ENCODE measurements at places on chromosomes 6 and 20.
A peak's percentile ranks its signal among the peaks of the same experiment; 100 is the strongest.

DNA sequence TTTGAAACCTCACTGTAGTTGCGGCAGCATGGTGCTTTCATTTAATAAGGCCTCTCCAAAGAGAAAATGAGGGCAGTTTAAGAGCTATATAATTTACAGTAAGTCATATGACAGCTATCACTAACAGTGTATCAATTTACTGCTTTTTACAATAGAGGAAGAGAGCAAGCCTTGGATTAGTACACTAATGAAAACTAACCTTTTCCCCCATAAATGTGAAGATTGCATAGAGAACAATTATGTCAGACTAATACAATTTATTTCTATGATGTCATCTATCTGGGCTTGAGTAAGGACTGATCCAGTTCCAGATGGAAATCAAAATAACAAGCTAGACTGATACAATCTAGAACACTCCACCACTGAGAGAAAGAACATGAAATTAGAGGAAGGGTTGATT is 78.1 kb upstream of the FAM83B start:
- no peak for DNase-seq

- DNase-seq = no peak
Observed at GRCh38 chr20:39107741-39108140, 145.6 kb downstream of the DHX35 start.

DNA sequence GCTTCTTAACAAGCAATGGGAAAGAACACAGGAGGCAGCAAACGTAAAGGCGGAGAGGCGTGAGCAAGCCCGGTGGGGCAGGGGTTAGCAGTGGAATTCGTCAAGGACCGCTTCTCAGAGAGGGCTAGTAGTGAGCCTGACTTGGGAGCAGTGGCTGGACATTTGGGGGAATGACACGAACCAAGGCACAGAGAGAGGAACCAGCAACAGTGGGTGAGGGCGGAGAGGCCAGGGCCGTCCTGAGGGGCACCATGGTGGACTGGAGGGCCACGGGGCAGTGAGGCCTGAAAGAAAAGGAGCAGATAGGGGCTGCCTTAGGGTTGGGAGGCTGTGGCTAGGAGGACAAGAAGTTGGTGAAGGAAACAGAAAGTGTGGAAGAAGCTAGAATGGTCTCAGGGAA is 12.1 kb upstream of the ARID1B start:
- no peak for DNase-seq

DNA sequence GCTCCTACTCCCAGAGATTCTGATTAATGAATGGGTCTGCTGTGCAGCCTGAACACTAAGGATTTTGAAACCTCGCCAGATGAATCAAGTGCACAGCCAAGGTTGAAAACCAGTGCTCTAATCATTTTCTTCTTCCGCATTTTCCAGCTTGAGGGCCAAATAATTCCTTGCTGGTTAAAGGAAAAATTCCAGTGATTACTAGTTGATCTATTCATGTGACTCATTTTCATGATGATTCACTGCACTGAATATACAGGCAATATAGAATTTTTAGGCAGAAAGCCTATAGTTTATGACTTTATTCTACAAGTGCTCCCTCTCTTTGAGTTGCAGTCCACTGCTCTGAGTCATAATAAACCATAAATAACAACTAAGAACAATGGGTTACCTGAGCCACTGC is 80.6 kb upstream of the PROKR2 start:
- DNase-seq = no peak

DNA sequence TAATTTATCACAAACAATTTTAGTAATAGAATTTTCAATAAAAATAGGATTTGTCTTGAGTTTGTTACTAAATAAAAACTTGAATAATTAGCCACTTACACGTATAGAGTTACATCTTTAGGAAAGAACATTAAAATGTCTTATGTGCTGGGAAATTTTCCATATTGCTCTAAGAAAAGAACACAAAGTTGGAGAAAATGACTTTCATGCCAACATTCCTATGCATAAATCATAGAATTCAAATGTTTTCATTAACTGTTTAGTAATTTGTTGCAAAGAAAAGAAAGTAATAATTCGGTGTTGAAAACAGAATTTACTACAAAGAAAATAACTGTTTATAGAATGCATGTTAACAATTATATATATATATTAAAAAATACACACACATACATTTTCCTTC is 4.7 kb upstream of the TBC1D32 start:
- DNase-seq = no peak

DNA sequence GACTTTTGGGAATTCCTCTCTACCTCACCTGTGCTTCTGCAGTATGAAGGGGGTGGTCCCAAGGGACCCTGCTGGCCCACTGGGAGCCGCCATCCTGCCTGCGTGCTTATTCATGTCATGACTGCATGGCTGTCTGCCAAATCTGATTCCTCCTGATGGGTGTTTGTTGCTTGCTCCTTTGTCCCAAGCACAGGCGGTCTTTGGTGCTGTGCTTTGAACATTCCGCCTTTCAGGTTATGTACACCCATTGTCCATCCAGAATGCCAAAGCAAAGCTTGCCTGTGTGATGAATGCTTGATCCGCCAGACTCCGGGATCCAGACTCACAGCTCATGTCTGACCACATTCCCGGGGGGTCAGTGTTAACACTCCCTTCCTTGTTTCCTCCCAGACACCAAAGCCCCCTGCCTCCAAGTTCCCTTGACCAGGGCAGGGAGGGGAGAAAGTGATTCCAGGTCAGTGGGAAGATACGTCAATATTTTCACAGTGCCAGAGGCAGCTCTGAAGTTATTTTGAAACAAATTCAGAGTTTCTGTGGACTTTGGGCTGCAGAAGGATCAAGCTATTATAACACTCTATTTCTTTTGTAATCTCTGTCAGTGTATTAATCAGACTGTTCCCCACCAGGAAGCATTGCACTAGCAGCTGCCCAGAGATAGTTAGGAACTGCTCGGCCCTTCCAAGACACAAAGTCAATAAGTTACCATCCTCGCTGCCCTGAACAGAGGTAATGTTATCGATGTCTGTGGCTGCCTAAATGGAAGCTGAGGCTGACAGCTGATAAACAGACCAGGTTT is 9.5 kb downstream of the DAAM2 start:
- no peak for DNase-seq

DNA sequence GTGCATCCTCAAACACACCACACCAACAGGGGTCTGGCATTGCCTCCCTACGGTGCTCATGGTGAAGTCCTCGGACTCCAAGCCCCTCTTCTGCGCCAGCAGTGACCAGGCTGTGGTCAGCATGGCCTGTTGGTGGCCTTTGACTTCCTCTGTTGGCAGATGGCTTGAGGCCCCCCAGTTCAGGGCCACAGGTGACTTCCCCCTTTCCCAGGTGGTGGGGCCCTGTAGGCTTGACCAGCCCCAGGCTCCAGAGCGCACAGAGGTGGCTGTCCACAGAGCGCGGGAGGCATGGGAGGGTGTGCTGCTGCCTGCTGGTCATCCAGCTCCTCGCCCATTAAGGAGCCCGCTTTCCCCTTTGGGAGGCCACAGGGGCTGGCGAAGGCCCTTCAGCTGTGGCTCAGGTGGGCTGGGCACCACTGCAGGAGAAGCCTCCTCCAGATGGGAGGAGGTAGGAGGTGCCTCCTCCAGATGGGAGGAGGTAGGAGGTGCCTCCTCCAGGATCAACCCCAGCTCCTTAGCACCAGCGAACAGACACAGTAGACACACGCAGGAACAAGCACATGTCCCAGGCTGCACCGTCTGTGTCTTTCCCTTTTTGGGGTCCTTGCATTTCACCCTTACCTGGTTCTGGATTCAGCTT is 52.1 kb upstream of the BHLHE23 start:
- no peak for DNase-seq

DNA sequence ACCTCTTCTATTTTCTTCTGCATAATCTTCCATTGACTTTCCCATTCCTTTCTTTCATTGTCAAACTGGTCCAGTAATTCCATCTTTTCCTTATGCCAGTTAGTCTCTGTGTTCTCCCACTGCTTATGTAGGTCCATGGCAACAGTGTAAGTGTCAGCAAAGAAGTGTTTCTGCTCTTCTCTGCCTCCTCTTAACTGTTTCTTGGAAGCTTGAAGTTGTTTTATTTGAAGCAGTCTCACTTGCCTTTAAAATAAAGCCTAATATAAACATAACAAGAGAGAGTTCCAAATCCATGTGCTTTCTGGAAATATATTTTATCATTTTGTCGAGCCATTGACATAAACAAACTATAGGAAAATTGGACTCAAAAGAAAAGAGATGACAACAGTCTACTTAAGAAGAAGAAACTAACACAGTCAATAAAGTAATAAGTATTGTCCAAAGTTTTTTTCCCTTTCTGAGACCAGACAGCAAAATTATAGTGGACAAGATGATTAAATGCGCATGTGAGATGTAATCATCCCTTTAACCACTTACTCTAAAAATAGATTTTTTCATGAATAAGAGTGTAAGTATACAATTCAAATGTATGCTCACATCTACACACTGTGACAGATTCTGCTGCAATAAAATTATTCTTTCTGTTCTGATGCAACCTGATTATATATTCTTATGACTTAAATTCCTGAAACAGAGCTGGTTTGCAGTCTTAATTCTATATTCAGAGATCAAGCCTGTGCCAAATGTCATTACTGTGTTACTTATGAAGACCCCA is 5.2 kb downstream of the KIAA0408 start:
- DNase-seq = no peak

DNA sequence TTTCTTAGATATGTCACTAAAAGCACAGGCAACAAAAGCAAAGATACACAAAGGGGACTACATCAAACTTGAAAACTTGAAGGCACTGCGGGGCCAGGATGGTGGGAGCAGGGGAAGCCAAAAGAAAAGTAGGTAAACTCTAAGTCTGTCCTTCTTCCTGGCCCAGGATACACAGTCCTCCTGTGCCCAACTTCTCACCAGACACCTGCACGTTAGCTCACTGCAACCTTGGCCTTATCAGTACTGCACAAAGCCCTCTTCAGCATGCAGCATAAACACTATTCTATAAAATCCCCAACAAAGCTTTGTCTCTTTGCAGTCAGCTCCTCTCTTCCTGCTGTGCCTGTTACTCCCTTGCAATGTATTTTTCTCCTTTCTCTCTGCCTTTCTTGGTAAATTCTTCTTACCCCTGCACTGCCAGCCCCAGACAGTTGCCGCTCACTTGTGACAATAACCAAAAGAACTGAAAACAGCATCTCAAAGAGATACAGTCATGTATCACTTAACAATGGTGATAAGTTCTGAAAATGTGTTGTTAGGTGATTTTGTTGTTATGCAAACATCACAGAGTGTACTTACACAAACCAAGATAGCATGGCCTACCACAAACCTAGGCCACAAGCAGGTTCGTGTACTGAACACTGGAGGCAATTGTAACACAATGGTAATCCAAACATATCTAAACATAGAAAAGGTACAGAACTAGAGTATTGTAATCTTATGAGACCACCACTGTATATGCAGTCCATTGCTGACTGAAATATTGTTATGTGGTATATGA is 51.2 kb downstream of the NINL start:
- DNase-seq = peak; percentile 42

DNA sequence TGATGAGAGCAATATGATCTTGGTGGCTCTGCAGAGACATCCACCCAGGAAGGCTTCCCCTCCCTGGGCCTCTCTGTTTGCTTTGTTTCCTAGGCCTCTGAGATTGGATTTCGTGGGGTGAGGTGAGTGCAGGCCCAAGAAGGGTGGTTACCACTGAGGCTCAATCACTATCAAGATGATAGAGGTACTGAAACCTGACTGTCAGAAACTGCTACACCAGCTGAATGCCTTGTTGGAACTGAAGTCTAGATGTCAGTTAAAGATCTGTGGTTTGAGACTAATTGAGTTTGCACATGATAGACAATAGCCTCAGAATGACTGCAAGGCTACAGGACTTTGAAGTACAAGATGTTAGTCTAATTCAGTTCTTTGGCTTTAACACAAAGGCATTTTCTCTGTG is 15.2 kb downstream of the VNN1 start:
- no peak for DNase-seq

DNA sequence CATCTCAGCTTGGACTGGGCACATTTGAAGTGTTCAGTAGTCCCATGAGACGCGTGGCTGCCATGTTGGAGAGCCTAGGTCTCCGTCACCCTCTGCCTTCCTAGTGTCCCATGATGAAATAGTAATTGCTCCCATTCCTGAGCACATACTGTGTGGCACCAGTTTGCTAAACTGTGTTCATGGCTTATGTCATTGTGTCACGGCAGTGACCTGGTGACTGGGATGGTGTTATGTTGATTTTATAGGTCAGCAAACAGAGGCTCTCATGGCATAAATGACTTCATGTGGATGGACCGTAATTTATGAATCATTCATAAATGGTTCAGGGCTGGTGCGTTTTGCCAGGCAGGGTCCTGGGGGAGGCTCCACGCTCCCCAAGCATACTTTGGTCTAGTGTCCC is 3.8 kb downstream of the BCAS4 start:
- no peak for DNase-seq

- DNase-seq = no peak
Observed at GRCh38 chr6:108574457-108575141, 13.9 kb downstream of the FOXO3 start.

GRCh38 chr6:110951986-110952794 is 6.3 kb upstream of the GTF3C6 start:
- no peak for DNase-seq

- DNase-seq = no peak
Observed at GRCh38 chr6:156618600-156619205, 158.5 kb upstream of the ARID1B start.

DNA sequence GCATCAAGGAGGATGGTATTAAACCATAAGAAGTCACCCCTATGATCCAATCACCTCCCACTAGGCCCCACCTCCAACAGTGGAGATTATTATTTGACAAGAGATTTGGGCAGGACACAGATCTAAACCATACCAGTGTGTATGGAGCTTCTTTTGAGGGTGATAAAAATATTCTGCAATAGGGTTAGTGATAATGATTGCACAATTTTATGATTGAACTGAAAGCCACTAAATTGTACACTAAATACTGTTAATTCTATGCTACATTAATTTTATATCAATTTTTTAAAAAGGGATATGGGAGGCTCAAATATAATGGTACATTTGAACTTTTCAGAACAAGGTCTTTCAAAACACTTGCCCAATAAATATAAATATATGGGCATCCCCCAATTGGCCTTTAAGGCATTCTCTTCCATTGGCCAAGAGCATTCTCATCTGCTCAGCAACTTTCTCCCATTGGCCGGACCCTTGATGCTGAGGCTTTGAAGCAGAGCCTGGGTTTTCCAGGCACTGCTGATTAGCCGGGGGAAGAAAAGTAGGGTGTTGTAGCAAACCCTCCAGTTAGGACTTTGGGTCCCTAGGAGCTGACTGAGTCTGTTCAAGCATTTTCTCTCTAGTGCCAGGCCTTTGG is 209.9 kb downstream of the LRFN2 start:
- no peak for DNase-seq

GRCh38 chr6:12369781-12370262 is 79.7 kb downstream of the EDN1 start:
- no peak for DNase-seq

- no peak for DNase-seq
Observed at GRCh38 chr6:77548190-77548589, 84.9 kb upstream of the HTR1B start.

GRCh38 chr6:56890683-56891429 is 64.1 kb upstream of the BEND6 start:
- DNase-seq = no peak

DNA sequence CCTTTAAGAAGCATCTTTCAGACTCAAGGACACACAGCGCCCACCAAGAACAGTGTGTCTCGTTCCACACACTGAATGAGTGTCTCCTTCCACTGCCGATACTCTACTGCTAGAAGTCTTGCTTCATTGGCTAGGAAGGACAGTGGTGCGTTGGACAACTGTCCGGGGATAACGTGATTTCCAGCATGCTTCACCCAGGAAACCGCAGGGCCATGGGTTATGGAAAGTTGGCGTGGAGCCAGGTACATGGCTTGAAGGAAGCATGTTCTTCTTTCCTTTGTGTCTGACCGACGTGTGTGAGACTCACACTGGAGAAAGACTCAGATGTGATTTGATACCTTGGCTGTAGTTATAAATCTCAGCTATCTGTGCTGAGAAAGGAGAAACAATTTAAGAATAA is 73.2 kb downstream of the SMOC2 start:
- no peak for DNase-seq

Data from thymus (tissue), 14 donors.